ENCODE measurements at places on chromosomes 4 and X.

DNA sequence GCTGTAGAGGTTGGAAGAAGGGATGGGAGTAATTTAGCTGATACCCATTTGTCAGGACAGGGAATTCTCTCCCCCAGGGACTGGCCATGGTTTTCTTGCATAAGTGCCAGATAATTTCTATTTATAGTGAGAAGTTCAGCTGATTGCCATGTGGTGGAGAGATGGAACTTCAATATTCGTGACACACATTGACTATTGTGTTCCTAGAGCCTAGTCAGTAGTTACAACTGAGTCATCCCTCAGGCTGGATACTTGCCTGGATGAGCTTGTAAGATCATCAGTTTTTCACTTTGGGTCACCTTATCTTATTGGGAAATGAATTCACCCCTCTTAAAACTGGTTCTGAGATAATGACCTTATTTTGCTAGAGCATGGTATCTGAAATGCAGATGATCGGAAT lies 32.2 kb downstream of the CFAP299 start:
- DNase-seq: no peak

GRCh38 chr4:5893004-5893580 lies at the start of gene CRMP1:
Gene CRMP1, minus strand, starts transcription at chr4:5893086. Its CDS starts 117 bp downstream, at chr4:5892969.
- DNase-seq: peak; percentile 30

GRCh38 chr4:4974727-4975126 lies 44.5 kb downstream of the CYTL1 start:
- no peak for DNase-seq

DNA sequence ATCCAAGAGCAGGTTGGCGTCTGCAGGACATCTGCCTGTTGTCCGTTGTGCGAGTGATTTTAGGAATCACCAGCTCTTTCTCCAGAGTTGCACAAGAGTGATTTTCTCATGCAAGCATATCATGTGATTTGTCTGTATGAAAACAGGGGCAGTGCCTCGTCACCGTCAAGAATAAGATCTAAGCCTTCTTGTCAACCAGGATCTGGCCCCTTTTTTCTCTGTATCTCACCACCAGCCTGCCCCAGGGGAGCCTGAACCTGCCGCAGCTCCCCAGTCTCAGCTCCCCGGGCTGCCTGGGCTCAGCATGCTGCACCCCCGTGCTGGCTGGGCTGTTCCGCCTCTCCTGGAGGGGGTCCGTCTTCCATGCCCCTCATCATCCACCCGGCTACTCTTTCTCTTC lies 90.5 kb downstream of the STOX2 start:
- peak; percentile 77 for DNase-seq

DNA sequence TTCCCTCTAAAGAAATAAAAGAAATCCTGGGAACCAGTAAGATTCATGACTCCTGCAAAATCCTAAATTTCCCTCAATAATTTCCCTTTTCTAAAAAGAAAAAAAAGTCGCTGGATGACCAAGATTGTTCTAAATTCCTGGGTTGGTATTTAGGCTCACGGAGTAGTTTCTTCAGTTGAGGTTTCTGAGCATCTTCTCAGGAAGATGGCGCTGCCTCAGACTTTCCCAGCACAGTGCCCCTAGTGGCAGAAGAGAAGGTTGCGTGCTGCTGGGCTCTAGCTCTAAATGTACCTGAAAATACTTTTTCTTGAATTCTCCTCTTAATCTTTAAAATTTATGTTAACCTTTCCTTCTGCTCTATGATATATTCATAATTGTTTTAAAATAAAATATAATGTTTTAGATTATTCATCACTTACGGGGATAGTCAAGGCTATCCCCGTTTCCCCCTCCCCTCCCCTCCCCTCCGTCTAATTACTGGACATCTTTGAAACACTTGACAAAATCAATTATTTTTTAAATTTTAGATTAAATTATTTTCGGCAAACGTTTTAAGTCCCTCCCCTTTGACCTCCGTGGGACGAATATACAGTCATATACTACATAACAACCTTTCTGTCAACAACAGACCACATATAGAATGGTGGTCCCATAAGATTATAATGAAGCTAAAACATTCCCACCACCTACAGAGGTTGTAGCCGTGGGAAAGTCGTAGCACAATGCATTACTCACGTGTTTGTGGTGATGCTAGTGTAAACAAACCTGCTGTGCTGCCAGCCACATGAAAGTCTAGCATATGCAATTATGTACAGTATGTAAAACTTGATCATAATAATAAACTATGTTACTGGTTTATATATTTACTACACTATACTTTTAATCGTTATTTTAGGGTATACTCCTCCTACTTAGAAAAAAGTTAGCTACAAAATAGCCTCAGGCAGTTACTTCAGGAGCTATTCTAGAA lies 41.0 kb upstream of the GATB start:
- DNase-seq: peak; percentile 51
